Stimulated activated CD4-positive, alpha-beta T cell treated with anti-CD3 and anti-CD28 coated beads, Interleukin-1b, Interleukin-23, amount 100 ng/mL, for 48 hours (primary cell): ENCODE measurements at places on chromosomes 5 and 9.

DNA sequence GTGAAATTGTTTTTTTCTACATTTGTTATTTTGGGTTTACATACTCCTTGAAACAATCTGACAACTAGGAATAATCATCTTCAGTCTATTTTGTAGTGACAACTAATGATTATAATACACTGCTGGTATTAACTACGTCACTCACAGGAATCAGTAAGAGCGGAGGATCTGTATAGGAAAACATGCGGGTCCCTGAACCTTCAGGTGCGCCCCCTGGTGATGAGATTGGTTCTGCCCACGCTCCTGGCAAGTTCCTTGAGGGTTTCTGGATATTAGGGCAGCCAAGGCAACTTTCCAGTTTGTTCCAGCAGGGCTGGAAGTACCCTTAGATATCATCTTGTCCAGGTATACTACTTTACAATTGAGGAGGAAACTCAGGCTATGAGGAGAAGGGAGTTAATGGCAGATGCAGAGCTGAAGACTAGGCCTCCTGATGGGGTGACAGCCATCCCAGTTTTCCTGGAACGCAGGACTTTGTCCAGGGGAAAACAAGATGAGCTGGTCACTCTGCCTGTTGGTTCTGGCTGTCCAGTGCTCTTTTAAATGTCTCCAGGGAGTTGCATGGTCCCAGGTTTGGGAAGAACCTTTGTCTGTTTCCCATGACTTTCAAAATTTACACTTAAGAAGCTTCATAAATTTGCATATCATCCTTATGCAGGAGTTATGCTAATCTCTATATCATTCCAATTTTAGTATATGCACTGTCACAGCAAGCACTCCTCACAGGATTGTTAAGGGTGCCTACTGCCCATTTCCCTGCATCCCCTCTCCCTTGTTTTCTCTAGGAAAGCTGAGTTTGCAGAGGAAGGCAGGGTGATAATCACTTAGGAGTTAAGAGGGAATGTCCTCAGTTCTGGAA is 14.9 kb upstream of the WNT8A start:
- peak; percentile 61 for DNase-seq

DNA sequence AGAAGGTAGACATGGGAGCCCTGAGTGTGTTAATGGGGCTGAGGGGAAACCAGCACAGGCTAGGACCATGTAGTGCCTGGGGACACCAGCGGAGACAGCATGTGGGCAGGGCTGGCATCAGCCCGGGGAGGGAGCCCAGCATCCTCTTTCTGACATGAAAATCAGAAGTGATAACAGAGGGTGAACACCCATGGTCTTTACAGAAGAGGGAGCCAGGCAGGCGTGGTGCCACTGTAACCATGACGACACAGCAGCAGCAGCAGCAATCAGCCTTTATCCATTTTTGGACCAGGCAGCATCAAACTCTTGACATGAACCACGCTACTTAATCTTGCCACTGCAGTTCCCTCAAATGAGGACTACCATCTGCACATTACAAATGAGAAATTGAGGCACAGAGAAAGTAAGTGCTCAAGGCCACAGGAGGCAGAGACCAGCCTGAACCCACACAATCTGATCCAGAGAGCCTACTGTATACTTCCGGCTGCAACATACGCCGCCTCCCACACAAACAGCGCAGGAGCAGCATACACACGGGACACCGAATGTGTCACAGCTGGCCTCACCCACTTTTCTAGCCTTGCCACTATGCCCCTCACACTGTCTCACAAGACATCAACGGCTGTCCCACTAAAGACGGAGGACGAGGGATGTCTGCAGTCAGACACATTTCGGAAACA is 23.8 kb downstream of the CAMSAP1 start:
- no peak for DNase-seq

DNA sequence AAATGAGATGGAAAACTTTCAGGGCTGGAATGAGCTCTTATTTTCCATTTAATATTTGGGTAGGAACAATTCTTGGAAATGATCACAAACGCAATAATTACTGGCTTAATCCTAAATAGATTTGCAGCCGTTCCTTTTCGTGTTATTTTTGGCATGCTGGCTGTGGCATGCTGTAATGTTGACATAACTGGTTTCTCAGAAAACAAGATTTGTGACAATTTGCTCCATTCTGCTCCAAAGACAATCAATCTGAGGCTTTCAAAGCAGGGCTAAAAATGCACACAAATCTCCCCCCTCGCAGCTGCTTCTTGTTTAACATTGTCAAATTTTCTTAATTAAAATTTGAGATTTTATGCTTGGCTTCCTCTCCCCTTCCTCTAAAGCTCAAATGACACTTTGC is 151.2 kb downstream of the TTC39B start:
- DNase-seq, result no peak

- DNase-seq, result no peak
These were observed 32.2 kb downstream of the SPOCK1 start for GRCh38 chr5:137466889-137467288.

DNA sequence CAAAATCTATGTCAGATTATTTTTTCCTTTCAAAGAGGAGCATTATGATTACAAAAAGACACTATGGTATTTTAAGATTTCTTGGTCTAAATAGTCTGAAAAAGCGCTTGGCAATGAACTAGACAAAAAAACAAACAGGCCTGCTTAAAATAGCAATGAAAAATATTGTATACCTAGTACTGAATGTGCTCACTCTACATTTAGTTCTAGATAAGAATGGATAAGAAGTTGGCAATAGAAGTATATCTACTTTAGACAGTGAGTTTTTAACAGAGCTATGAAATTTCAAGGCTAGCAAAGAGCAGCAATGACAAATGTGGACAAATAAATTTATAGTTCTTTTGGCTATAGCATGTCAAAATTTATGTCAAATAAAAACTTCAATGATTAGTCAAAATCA is 26.2 kb downstream of the GIN1 start:
- DNase-seq, result no peak

DNA sequence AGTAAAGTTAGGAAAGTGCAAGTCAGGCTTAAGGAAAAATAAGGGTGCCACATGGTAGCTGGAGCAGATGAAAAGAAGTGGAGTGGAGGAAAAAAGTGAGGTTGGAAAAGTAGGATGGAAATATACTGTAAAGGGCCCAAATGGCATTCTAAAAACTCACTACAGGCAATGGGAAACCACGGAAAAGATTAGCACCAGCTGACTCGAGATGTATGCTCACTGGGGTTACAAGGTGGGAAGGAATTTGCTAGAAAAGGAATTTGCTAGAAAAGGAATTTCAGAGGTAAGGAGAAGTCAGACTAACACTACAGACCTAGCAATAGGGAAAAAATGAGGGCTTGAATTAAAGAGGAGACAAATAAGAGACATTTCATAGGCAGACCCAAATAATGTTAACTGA is 3.6 kb downstream of the PSMD5 start:
- no peak for DNase-seq

GRCh38 chr9:38336341-38336740 is 56.2 kb upstream of the ALDH1B1 start:
- DNase-seq, result no peak

DNA sequence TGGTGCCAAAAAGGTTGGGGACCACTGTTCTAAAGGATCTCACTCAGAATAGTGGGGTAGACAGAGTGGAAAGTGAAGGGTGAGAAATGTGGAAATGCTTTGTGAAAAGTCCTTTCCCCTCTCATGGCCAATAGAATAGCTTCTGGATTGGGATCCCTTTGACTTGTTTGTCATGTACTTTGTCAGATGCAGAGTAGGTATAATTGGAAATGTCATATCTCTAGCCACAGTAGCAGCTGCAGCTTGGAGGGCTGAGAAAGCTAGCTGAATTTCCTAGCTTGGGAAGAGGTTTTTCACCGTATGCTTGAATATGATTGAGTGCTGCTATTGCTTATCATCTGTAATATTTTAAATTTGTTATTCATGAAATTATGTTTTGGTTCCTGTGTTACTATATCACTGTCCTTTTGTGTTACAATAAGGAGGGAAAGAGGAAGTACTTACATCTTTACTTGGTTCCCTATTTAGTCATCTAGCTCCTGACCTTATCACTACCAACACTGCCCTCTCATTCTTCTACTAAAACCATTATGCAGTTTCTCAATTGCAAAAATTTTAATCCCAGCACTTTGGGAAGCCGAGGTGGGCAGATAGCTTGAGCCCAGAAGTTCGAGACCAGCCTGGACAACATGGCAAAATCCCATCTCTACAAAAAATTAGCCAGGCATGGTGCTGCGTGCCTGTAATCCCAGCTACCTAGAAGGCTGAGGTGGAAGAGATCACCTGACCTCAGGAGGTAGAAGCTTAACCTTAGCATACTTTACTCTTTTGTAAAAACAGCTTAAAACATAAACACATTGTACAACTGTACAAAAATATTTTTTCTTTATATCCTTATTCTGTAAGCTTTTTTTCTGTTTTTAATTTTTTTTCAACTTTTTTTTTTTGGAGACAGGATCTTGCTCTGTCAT is 12.4 kb downstream of the SLC30A5 start:
- no peak for DNase-seq

DNA sequence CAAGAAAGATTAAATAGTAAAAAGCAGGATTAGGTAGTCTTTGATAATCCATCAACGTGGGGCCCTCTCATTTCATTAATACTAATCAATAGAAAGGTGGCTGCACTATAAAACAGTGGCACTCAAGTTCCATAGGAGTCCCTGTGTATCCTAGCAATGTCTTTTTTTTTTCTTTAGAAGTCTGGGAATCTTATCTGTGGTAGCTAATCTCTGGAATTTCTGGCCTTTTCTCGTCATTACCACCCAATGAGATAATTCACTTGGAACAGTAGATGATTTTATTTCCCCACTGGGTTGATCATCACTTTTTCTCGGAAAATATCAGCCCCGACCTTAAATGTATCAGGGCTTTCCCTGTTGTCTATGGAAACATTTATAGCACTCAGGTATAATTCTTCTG is 86.8 kb upstream of the CDH6 start:
- DNase-seq, result no peak
